ENCODE measurements at places on chromosomes 1 and 21.

- DNase-seq = no peak
Observed at GRCh38 chr21:36165356-36165755, 8.7 kb downstream of the DOP1B start.

GRCh38 chr1:226541631-226542622, 6.6 kb upstream of the STUM start:
- no peak for DNase-seq

DNA sequence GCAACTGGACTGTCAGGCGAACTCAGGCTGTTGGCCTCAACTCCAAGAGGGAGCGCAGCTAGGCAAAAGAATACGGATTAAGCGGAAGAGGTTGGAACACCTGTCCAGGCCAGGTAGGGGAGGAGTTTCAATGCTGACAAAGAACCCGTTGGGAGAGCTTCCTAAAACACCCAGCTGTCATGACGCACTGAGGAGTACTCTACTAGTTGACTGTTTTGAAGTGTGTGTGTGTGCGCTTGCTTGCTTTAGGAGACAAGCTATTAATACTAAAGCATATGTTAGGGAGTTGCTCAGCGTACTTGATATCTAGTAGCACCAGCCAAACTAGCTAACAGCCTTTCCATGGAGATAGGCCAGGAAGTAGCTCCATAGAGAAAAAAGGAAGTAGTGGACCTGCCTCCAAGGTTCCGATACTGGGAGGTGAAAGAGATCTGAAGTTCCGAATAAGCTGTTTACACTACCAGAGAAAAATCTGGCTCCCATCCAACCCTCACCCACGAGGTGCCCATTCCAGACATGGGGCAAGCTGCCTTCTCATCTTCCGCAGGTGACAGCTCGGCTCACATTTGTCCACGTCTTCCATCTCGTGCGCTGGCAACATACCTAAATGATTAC, 974 bp upstream of the FNBP1L start:
- no peak for DNase-seq

DNA sequence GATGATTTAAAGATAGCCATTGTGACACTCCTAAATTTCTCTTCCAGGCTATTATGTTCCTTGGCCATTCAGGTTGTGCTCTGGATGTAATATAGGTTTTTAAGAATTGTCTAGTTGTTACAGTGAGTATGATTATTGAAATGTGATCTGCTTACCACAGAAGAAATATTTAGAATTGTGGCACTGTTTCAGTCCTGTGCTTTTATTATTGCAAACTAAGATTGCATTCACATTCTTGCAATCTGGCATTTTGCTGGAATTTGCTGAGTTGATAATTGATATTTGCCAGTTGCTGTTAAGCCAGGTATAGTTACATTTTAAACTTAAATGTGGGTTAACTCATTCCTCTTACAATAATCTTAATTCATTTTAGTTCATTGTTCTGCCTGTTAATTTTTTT, 22.3 kb downstream of the EXO1 start:
- DNase-seq = no peak

- DNase-seq = no peak
Observed at GRCh38 chr1:17080880-17081279, 27.0 kb upstream of the SDHB start.

DNA sequence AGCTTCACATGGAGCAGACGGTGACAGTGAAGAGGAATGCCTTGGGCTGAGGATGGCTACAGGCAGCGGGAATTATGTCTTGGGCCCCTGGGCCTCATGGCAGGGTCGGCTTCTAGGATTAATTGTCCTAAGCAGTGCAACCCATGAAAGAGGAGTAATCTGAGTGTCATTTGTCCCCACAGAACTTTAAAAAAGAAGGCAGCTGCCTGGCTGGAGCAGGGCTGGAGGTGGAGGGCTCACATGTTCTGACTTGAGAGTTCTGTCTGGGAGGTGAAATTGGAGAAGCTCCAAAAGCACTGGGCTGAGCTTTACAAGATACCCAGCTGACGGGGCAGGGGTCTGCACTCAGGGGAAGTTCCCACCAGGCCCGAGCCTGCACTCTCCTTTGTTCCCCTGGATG, 22.6 kb downstream of the CACNA1S start:
- no peak for DNase-seq

Measured in cortex of kidney (tissue), 1 donor.